A549 (cell line): ENCODE measurements at places on chromosomes 2 and 18.

DNA sequence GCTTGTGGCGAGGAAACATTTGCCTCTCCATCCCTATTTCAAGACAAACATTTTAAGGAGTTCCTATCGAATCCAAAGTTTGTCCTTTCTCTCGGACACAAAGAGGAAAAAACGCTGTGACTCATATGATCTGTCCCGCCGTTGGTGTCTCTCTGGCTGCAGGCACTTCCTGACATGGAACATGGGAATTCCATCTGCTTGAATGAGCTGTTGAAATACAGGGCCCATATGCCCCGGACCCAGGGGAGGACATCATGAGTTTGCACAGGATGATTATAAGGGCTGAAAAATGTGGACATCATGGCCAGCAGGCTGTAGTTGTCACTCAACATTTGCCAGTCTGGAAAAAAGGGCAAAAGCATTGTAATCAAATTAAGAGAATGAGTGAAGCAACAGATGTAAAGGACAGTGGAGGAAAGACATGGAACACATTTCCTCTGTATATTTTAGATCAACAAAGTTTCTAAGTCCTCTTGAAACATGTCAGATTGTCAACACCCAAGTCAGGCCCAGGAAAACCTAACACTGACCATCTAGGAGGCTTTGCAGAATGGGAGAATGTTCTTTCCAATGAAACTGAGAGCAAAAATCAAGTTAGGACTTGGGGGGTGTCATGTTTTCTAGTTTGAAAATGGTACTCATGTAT is 103.2 kb upstream of the SMIM21 start:
- DNase-seq: no peak

GRCh38 chr2:233430651-233431050 is 76.4 kb downstream of the DGKD start:
- no peak for DNase-seq

- no peak for DNase-seq
These were observed 213.4 kb upstream of the REG3G start for GRCh38 chr2:78811955-78812610.

- DNase-seq: no peak
These were observed 484 bp upstream of the DARS1 start for GRCh38 chr2:135985826-135986393.

DNA sequence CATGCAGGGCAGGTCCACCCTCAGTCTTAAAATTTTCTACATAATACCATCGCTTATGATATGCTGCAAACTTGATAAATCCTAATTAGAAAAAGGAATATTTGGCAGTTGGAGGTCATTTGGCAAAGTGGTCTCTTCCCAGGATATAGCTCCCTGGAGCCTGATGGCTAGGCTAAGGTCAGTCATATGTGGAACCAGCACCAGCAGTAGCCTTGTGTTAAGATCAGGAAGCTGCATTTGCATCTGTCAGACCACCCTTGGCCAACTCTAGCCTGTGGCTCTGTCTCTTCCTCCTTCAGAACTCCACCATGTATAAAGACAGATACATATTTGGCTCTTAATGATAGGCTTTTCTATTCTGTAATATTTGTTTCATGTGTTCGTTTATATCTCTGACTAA is 5.4 kb upstream of the HK2 start:
- DNase-seq: no peak

DNA sequence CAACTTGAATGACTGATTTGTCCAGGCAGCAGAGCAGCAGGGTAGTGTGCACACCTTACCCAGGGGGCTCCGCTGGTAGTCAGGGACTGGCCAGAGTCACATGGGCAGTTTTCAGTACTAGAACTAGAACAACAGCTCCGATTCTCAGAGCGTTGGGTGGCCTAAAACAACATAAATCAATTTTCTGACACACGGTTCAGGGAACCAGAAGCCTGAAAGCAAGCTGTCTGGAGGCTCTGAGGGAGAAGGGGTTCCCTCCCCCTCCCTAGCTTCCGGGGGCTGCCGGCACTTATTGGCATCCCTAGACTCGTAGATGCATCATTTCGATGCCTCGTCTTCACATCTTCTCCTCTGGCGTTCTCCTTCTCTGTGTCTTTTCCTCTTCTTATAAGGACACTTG is 13.4 kb upstream of the ITGB6 start:
- DNase-seq: no peak

GRCh38 chr2:47189635-47190034 is 34.5 kb upstream of the STPG4 start:
- peak; percentile 62 for DNase-seq

DNA sequence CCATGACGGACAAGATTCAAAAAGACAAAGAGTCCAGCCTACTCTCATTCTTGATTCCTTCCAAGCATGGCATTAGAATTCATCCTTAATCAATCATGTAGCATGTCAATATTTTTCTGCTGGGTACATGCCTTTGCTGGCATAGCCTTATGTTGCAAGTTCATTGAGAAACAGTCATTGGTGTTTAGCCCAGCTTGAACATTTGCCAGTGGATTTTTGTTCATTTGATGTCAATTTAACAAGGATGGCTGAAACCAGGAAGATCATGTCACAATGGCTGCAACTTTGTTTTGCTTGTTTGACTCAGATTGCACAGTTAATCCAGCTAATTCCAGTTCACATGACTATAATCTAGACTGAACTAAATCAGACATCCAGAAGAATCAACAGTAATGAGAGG is 1132.2 kb downstream of the LRP1B start:
- no peak for DNase-seq

DNA sequence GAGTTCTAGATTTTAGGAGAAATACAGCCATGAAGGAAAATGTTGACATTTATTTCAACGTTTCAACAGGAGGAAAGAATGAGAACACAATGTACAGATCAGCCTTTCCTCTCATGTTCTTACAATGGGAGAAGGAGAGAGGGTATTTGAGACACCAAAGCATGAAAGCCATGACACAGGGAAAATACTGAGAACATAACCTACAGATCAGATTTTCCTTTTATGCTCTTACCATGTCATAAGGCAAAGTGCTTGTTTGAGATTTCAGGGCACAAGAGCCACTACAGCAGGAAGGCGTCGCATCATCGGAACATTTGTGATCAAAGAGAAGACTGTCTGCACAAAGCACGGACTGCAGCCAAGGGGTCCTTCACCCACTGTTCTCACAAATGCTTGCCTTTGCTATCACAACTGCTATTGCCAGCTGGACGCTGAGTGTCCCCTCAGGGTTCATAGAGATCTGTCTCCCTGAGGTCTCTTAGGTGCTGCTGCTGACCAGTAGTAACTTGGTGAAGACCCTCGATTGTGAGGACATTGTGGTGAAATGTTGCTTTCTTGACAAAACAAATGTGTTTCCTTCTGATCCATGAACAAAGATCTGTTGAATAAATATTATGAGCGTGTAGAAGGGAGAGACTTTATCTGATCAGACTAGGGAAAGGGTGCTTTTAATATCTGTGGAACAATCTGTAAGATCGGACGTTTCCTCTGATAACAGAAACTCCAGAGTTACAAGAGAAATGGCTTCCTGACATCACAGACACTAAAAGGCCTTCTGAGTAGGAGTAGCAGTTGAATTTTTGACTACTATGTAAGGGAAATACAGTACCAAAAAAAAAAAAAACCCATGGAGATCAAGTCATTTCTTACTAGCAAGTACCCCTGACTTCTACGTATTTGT is 6.4 kb upstream of the IL1RL1 start:
- no peak for DNase-seq

- no peak for DNase-seq
These were observed 374.1 kb downstream of the TGIF1 start for GRCh38 chr18:3824101-3824500.

DNA sequence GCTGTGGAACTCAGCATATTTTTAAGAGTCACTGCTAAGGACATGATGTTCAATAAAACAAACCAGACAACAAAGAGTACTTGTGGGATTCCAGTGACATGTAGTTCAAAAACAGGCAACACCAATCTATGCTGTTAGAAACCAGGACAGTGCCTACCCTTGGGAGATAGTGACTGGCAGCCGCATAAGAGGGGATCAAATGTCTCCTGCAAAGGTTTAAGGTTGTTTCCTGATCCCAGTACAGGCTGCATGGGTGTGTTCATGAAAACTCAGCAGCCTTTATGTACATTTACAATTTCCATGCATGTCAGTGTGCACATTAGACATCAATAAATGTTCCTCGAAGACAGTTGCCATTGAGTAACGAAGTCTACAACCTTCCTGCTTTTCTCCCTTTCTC is 183.8 kb downstream of the PID1 start:
- DNase-seq: no peak

DNA sequence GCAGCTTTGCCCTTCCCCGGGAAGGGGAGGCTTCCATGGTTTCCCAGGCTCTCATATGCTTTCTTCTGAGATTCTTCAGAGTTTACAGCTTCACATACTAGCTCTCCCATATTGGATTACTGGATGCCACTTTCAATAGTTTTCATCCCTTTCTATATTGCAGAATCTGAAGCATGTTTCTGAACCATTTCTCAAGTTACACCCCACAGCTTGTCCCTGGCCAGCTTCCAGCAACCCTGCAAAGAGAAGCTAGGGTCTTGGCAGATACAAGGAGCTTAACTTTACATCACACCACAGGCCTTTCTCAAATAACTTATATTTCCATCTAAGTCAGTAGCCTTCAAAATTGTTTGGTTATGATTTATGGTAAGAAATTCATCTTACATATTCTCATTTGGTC is 39.6 kb downstream of the LHCGR start:
- DNase-seq: no peak

DNA sequence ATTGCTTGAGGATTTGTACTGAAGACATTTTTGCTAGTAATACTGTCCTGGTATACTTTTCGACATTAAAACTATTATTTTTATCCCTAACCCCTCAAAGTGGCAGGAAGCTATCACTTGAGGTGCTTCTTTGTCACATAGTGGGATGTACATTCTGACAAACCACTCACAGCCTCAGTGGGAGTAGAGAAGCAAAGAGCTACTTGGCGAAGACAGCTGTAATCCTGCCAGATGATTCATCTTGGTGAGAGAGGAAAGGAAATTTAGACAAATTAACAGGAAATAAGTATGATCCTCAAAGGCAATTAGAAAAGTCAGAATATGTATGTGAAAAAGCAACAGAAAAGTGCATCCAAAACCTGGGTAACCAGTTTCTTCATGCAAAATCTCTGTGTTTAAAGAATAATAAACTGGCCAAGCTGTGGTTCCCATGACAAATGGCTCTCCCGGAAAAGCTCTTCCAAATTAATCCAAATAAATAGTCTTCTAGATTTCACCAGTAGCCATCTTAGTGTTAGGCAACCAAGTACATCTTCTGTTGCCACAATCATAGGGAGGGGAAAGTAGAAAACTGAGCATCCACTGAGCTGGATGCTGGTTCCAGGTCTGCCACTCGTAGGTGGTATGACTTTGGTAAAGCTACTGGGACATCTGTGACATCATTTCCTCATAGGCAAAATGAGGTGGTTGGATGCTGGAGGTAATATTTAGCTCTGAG is 308.0 kb upstream of the LYPD1 start:
- no peak for DNase-seq

- DNase-seq: no peak
These were observed 39.9 kb upstream of the SP3 start for GRCh38 chr2:174004905-174005605.

DNA sequence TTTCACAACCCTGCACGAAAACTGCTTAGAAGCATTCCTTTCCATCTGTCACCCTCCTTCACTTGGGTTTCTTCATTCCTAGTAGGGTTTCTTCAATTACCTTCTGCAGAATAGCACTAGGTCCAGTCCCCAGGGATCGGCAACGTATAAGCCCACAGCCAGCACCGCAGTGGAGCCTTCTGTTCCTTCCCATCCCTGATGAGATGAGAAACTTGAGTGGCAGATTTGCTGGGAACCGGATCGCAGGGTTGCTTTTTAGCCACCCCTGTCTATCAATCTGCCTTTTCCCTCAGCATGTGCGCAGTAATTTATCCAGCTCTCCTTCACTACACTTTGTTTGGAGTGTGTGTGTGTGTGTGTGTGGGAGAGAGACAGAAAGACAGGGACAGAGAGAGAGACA is 94.2 kb downstream of the CD8B2 start:
- DNase-seq: no peak

GRCh38 chr2:173990970-173991819 is 26.0 kb upstream of the SP3 start:
- DNase-seq: no peak

- DNase-seq: no peak
These were observed 789.7 kb upstream of the SLC39A10 start for GRCh38 chr2:194867328-194867727.
